ENCODE measurements at places on chromosomes 7 and 10.

DNA sequence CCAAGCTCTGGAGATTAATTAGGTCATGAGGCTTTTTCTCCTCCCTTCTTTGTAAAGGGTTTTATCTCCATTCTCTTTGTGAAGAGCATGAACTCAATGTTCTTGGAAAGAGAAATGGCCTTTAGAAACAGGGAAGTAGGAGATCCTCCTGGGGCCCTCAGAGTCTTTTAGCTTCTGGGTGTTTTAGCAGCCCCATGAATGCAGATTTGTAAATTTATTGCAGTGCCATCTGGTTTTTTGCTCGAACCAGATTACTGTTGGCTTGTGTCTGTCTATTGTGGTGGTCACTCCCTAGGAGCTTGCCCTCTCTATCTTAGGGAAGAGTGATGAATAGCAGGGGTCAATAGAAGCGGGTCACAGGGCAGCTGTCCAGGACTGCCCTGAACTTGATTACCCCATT lies 110.6 kb downstream of the BTRC start:
- DNase-seq, result no peak

DNA sequence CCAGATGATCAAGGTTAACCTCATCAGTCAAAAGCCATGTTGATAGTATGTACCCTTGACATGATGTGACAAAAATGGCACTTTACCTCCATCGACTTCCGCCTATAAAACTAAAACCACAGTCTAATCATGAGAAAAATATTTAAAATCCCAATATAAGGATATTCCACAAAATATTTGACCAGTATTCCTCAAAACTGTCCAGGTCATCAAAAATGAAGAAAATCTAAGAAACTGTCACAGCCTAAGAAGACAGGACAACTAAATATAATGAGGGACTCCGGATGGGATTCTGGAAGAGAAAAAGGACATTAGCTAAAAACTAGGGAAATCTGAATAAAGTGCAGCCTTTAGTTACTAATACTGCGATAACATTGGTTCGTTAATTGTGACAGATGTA lies 67.6 kb downstream of the XPNPEP1 start:
- no peak for DNase-seq

DNA sequence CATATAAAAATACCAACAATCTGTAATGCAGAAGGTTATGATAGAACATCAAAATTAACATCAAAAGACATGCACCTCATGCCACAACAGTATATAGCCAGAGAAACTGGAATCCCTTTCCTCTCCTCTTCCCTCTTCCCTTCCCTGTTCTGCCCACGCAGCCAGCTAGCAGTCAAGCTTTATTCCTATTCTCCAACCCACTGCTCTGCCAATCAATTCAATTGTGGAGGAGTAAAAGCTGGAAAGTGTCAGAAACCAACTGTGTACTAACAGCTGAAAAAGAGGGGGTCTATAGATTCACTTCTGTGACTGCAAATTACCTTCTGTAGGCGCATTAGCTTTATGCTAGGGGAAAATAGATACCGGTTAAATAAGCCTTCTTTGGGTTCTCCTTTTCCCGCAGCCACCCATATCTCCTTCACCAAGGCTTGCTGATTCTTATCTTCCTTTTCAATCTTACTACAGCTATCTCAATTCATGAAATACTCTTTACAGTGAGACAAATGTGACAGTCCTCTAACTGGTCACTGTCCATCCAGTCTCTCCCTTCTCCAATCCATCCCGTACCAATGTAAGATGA lies 16.3 kb downstream of the ABI1 start:
- no peak for DNase-seq

DNA sequence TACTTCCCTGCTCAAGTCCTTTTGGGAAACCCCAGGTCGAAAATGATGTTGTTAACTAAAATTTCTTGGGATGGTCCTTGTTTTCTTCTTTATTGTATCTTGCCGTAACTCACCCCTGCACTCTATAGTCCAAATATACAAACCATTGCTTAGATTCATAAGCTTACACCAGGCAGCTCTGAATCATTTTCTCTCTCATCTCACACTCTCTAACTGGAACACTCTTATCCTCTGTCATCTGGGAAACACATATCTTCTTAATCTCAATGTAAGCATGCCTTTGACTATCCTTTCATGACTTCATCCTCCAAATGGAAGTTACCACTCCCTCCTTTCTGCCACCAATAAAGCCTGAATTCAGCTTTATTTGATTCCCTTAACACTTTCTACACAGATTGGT lies 175.8 kb upstream of the ANK3 start:
- DNase-seq, result no peak

DNA sequence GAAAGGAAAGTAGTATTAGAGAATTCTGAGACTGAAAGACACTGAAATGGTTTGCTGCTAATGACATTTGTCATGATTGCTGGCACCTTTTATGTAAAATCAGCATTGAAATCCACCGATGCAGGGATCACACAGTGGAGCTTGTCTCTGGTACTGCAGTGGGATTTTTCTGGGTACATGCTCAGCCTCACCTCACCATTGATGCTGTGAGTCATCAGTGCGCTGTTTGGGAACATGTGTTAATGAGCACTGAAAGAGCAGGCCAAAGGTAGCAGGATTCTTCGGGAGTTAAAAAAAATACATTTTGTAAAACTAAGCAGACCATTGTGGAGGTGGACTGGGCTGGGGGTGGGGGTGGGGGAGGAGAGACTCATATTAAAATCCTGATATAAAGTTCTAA lies 174.9 kb downstream of the CREB5 start:
- no peak for DNase-seq
